DND-41 (cell line): ENCODE measurements at places on chromosomes 3 and 15.

DNA sequence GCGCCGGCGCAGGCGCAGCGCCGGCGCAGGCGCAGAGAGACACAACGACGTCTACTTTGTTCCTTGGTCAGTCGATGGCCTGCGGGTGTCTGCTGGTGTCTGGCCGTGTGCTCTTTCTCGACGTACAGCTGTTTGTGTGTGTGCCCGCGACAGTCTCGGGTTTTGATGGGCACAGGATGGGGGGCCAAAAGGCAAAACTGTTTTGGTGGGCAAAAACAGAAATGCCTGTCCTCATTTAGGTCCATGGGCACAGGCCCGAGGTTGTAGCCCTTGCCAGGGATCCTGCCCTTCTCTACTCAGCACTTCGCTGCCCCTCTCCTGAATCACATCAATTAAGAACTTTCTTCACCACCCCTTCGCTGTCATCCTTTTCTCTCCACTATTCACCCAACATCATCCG lies 184.8 kb upstream of the CHL1 start:
- peak overlapping the region; percentile 58 for H3K4me3 ChIP-seq
- DNase-seq: peak; percentile 33
- no peaks in the 10 kb centered on the region for H3K36me3 ChIP-seq
- H3K27me3 ChIP-seq: no peaks in the 10 kb centered on the region

DNA sequence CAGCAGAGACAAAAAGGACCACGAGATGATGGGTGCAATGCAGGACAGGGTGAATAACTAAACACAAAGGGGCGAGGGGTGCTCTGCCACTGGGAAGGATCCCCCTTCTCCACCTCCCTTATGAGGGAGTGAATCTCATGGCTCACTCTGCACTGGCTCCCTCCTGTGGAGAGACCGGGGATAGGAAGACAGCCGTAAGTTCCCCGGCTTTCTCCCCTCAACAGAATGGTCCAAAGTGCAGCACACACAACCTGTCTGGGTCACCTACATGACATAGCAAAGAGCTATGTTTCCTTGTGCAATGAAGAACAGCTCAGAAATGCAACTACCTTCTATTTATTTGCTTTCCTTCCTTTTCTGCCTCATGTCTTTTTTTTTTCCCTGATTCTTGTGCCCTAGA lies 7.8 kb upstream of the ACSBG1 start:
- peak; percentile 24 for DNase-seq
- no peaks in the 10 kb centered on the region for H3K27me3 ChIP-seq
- H3K36me3 ChIP-seq: no peaks in the 10 kb centered on the region
- H3K27ac ChIP-seq: no peak overlapping the region
- no peaks in the 10 kb centered on the region for H3K4me1 ChIP-seq
- H3K4me3 ChIP-seq: no peak overlapping the region

DNA sequence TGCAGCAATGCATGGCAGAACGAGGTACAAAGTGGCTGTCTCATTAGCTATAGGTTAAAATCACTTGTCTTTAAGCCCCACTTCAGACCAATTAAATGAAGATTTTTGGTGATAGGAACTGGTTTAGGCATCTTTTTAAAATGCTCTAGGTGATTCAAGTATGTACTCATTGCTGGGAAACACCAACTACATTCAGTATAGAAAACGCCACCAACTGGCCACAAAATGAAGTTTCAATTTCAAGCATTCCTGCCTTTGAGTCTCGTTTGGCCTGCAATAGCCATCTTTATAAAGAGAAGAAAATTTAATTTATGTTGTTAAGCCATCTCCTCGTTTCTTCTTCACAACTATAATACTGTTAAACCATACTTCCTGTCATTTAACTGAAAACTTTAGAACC lies 587.9 kb downstream of the GBE1 start:
- no peaks in the 10 kb centered on the region for H3K27me3 ChIP-seq
- H3K4me3 ChIP-seq: no peak overlapping the region
- no peak for DNase-seq

- no peak for DNase-seq
- H3K27ac ChIP-seq: no peak overlapping the region
- no peaks in the 10 kb centered on the region for H3K36me3 ChIP-seq
- H3K4me3 ChIP-seq: no peak overlapping the region
- H3K4me1 ChIP-seq: no peaks in the 10 kb centered on the region
These were observed 129.8 kb upstream of the CPNE4 start for GRCh38 chr3:132164469-132165092.

- no peak overlapping the region for H3K4me3 ChIP-seq
- peak; percentile 36 for DNase-seq
- H3K27me3 ChIP-seq: no peaks in the 10 kb centered on the region
- no peaks in the 10 kb centered on the region for H3K36me3 ChIP-seq
- H3K27ac ChIP-seq: no peak overlapping the region
- H3K4me1 ChIP-seq: peaks cover 21% of the 10 kb centered on the region
These were observed 161.7 kb downstream of the BBX start for GRCh38 chr3:107684431-107684925.

- H3K4me3 ChIP-seq: no peak overlapping the region
- H3K36me3 ChIP-seq: no peaks in the 10 kb centered on the region
- H3K4me1 ChIP-seq: no peaks in the 10 kb centered on the region
- H3K27me3 ChIP-seq: no peaks in the 10 kb centered on the region
- no peak for DNase-seq
These were observed 123.5 kb downstream of the UNC13C start for GRCh38 chr15:54101664-54102270.

- no peaks in the 10 kb centered on the region for H3K4me1 ChIP-seq
- no peaks in the 10 kb centered on the region for H3K27me3 ChIP-seq
- H3K27ac ChIP-seq: no peak overlapping the region
- no peak for DNase-seq
These were observed 1078.9 kb downstream of the TUSC7 start for GRCh38 chr3:117788506-117788905.

DNA sequence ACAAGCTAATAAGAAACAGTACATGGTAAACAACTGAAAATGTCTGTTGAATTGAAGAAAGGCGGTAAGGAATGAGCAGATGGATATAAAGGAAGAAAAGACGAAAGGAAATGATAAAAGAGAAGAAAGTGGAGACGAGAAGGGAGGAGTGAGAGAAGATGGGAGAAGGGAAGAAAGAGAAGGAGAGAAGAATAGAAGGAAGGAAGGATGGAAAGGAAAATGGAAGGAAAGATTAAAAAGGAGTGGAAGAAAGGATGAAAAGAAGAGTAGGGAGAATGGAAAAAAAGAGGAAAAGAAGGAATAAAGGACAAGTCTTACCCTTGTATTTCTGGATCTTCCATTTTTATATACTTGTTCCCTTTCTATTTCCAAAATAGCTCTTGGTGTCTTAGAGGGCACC lies 17.7 kb downstream of the CPNE4 start:
- H3K27me3 ChIP-seq: peaks cover 10% of the 10 kb centered on the region
- H3K4me3 ChIP-seq: no peak overlapping the region
- no peaks in the 10 kb centered on the region for H3K4me1 ChIP-seq
- no peaks in the 10 kb centered on the region for H3K36me3 ChIP-seq

- H3K4me1 ChIP-seq: peaks cover 71% of the 10 kb centered on the region
- DNase-seq: no peak
- peak overlapping the region; percentile 49; the same call in 1 of the 2 replicates for H3K27ac ChIP-seq
These were observed 25.9 kb downstream of the LTF start for GRCh38 chr3:46438831-46439230.

GRCh38 chr15:98131924-98132323 lies 171.4 kb downstream of the ARRDC4 start:
- H3K4me3 ChIP-seq: no peak overlapping the region
- H3K36me3 ChIP-seq: no peaks in the 10 kb centered on the region
- H3K4me1 ChIP-seq: no peaks in the 10 kb centered on the region
- no peak overlapping the region for H3K27ac ChIP-seq

DNA sequence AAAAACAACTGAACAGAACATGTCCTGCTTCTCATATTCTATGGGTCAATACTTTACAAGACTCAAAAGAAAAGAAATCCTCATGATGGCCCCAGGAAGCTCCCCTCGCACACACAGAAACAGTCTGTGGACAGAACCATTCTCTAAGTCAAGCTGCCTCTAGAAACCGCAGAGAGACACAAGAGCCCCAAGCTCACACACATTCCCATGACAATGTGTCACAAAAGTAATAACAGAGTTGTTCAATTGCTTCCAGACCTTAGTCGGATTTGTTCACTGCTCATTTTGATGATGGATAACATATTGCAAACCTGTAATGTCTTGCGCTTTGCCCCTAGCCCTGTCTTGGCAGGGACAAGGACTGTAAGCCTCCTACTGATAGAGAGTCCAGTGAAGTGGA lies 60.9 kb downstream of the UMPS start:
- H3K27me3 ChIP-seq: peaks cover 3% of the 10 kb centered on the region
- no peaks in the 10 kb centered on the region for H3K36me3 ChIP-seq
- H3K4me1 ChIP-seq: no peaks in the 10 kb centered on the region
